ENCODE measurements at places on chromosomes 2 and 18. TPM values are rescaled to one million over a fixed set of nuclear protein-coding genes. Genes with fewer than 3 reads are reported as not detected.

DNA sequence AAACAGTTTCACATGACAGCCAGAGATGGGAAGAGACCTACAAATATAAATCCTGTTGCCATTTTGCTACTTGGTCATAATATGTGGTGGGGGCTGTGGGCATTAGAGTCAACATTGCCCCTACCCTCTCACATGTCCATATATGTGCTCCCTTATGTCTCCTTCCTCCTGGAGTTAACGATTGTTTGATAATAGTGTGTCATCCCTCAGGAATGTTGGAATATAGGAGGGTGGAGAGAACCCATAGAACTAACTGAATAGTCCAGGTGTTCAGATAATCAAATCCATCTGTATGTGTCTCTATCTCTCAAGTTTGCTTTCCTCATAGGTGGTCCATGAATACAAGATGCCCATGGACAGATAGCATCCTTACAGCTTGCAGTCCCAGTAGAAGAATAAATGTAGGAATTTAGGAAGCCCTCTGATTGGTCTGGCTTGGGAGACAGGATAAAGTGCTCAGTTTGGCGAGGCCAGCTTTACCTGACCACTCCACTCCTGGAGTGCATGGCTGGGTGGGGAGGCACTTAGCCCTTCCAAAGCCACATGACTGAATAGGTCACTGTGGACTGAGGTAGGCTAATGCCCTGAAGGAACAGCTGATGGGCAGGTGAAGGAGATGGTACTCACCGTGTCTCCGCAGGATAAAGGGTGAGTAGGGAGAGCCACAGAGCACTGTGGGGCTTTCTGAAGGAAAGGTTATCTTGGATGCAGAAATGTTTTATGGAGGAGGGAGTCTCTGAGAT, 166.9 kb downstream of the CDCA7 start:
- no peak for DNase-seq

DNA sequence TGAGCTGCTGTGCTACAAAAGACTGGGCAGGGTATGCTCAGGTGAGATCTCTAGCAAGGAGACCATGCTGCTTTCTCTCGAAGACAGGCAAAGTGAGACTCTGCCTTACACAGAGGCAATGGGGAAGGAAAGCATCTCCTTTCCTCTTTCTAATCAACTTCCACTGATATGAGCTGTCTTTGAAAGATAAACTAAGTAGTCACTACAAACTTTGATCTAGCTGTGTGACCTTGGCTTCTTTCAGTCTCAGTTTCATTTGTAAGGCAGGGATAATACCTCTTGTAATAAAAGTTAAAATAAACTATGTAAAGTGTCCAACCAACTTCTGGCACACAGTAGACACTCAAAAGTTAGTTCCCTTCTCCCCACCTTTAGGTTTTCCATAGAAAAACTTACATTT, 7.5 kb downstream of the CCDC93 start:
- no peak for DNase-seq

GRCh38 chr2:44821500-44821899, 120.0 kb upstream of the SIX3 start:
- DNase-seq: no peak

DNA sequence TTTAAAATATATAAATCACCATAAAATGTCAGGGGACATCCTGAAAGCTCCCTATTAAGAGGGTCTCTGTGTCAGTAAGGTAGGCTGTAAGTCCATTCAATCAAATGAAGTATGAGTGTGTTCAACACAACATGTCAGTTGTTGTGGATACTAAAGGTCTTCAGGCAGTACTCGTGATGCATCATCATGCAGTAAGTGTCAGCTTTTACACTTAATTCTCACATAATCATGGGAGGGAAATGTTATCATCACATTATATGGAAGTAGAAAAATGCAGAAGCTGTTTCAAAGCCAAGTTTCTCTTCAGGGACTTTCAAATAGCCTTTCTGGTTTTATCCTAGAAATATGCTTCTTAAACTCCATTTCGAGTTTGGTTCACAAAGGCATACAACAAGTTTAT, 477.1 kb upstream of the ID2 start:
- no peak for DNase-seq

DNA sequence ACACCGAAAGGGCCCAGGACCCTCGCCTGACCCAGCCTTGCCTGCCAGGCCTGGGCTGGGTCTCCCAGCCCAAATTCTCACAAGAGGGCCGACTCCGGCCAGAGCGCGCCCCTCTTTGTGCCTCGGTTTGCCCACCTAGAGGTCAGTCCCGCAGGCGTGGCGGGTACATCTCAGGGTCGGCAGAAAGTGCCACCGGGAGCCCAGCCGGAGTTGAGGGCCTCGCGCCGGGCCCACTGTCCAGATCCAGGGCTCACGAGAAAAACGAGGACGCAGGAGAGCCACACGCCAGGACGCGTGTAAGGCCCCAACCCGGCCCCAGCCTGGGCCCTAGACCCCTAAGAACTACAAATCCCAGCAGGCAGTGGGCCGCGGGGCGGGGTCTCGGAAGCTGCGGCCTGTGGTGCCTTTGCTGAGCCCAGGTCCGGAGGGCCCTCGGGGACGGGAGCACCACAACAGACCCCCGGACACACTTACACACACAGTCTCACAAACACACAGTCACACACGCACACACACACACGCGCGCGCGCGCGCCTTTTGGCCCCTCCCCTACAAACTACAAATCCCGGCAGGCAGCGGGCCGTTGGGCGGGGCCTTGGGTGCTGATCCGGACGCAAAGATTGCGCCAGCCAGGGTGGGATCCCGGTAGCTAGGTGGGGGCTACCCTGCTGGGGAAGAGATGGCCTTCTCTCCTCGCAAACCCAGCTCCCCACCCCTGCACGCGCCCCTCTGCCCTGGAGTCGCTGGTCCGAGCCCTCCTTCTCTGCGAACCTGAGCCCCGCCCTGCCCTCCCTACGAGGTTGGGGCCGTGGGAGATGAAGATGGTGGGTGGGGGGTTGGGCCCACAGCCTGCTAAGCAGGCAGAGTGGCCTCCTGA, at the start of gene SH2D6:
Gene SH2D6 (plus strand): TSS at position 583 of the 877 bp plus-strand sequence. CDS start 10,752 bp downstream, outside the sequence.
- peak; percentile 93 for DNase-seq

DNA sequence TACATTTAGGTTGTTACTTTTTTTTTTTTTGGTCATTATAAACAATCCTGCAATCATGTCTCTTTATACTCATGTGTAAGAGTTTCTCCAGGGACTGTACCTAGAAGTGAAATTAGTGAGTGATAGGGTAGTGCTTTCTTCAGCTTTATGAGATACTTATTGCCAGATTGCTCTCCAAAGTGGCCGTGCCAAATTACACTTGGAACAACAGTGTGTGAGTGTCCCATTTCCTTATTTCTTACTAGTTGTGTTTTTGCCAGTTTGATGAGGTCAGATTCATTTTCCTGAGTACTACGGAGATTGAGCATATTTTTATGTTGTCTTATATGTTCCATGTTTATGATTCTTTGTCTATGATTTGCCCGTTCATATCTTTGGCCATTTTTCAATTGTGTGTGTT, 39.2 kb downstream of the GALNT1 start:
- no peak for DNase-seq

The AMER3 gene
- 0.19 TPM for total RNA-seq

GRCh38 chr2:240586919-240587800, 626 bp downstream of the CAPN10 start:
- no peak for DNase-seq

The NAT8 gene
- total RNA-seq: not detected

The GALNT3 gene
- total RNA-seq: 22.6 TPM

DNA sequence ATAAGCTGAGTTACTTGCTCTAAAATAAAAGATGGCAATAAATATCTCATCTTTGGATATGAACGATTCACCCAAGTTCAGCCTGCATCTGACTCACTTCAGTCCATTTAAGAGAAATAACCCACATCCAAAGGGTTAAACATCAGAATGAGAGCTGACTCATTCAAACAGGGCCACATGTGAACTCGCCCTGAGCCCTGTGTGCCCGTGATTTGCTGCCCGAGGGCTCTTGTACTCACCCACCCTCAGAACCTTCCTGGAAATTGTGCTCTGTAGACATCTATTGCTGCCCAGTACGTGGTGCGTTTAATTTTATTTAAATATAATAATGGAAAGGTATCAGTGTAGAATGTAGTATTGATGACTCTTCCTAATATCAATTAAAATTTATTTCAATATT, 66.9 kb upstream of the RBM44 start:
- DNase-seq: no peak

- DNase-seq: no peak
Observed at GRCh38 chr2:18899725-18900124, 310.4 kb upstream of the NT5C1B start.

- no peak for DNase-seq
Observed at GRCh38 chr2:21928292-21928691, 804.5 kb downstream of the TDRD15 start.

DNA sequence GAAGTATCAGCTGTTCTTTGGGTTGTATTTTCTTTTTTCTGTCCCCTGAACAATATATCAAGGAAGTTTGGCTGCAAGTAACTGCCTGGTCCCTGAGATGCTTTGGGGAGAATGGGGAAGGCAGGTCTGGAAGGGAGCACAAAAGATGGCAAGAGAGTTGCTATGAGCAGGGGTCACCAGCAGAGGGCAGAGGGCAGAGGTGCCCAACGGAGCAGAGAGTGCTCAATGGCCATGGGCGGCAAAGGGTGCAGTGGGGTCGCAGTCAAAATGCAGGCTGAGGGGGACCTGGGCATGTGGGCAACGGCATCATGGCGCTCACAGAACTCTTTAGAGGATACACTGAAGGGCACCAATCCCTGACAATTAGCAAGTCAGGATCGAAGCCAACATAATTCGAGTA, 107.7 kb upstream of the ATP8B1 start:
- DNase-seq: peak; percentile 13

- no peak for DNase-seq
Observed at GRCh38 chr2:33205693-33206434, 259.1 kb downstream of the LTBP1 start.

GRCh38 chr2:172092716-172093415, 7.6 kb downstream of the DLX1 start:
- DNase-seq: no peak

The EFR3B gene
- 8.8 TPM for total RNA-seq

- DNase-seq: no peak
Observed at GRCh38 chr2:235564066-235564465, 70.2 kb downstream of the AGAP1 start.

The CD207 gene
- not detected for total RNA-seq

- DNase-seq: no peak
Observed at GRCh38 chr2:152483276-152484063, 148.5 kb downstream of the FMNL2 start.

GRCh38 chr18:46250084-46250811, 146.1 kb downstream of the HAUS1 start:
- no peak for DNase-seq

DNA sequence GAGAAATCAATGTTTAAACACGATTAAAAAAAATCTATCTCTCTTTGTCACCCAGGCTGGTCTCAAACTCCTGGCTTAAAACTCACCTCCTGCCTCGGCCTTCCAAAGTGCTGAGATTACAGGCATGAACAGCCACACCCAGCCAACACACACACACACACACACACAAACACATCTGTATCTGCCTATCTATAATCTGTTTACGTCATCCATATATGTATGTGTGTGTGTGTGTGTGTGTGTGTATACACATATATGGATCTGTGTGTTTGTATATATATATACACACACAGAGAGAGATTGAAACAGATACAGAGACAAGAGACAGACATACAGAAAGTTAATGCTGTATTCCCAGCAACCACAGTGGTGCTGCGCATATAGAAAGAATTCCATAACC, 497.1 kb downstream of the DSC3 start:
- no peak for DNase-seq

DNA sequence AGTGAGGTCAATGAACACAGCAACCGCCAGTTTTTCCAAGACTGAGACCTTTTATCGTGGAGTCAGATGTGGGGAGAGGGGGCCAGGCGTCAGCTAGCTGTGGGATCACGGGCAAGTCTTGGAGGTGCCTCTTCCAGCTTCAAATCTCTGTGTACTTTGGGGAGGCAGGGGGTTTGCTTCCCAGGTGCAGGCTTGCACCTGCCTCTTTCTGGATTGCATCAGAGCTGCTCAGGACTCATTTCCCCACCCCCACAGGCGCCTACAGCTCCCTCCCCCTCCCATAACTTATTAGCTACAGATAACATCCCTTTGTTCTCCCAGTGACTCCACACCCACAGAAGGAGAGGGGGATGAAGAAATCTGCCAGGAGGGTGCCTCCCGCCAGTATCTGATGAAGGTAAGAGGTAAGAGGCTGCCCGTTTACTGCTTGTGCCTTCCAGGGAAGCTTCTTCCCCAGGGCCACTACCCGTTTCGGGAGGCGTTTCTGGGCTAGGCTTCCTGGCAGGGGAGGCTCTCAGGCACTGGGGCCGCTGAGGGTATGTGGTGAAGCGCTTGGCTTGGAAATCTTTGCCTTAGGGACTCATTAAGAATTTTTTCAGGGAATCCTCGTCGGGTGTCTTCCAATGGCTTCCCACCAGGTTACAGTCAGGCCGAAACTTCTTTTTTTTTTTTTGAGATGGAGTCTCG, 18.8 kb upstream of the MRPL33 start:
- DNase-seq: peak; percentile 77

DNA sequence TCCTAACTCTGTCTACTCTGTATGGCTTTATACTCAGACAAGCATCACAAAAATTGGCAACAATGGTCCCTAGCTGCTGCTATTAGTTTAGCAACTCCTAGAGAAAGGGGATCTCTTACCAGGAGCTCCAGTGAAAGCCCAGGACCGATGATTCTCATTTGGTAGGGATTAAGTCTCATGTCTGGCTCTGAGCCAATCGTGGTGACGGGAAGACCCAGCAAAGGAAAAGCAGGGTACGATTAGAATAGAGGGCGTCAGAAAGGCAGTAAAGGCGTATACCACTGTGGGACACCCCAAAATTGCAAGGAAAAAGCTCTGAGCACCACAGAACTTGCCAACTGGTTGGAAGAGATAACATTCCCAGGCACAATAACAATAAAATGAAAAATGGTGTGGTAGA, 129.5 kb downstream of the MTCL1 start:
- no peak for DNase-seq

DNA sequence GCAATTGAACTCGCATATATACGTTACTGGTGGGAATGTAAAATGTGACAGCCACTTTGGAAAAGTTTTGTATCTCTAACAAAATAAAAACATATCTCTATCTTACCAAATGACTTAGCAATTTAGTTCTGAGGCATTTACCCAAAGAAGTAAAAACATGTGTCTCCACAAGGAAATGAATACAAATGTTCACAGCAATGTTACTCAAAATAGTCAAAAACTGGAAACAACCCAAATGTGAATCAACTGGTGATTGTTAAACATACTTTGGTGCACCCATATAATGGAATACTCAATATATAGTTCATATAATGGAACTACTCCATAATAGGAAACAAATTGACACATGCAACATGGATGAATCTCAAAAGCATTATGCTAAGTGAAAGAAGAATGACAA, 70.4 kb upstream of the DNER start:
- DNase-seq: no peak

- DNase-seq: no peak
Observed at GRCh38 chr2:238848691-238848975, 748 bp downstream of the TWIST2 start.

- DNase-seq: no peak
Observed at GRCh38 chr2:79920512-79921076, 384.0 kb downstream of the LRRTM1 start.

- no peak for DNase-seq
Observed at GRCh38 chr2:109139002-109139401, 10.0 kb downstream of the SH3RF3 start.

GRCh38 chr18:13485182-13485581, 241.2 kb downstream of the FAM210A start:
- no peak for DNase-seq

GRCh38 chr2:226999661-227000060, 163.8 kb downstream of the RHBDD1 start:
- no peak for DNase-seq

The CDCA7 gene
- 75.7 TPM for total RNA-seq

GRCh38 chr2:157625296-157625695, 3.4 kb downstream of the ACVR1C start:
- DNase-seq: no peak
